ENCODE measurements at places on chromosomes 11 and 22.

- no peak for DNase-seq
These were observed 5.8 kb upstream of the SLC3A2 start for GRCh38 chr11:62874851-62875250.

GRCh38 chr11:24181395-24182047 is 315.3 kb upstream of the LUZP2 start:
- no peak for DNase-seq

DNA sequence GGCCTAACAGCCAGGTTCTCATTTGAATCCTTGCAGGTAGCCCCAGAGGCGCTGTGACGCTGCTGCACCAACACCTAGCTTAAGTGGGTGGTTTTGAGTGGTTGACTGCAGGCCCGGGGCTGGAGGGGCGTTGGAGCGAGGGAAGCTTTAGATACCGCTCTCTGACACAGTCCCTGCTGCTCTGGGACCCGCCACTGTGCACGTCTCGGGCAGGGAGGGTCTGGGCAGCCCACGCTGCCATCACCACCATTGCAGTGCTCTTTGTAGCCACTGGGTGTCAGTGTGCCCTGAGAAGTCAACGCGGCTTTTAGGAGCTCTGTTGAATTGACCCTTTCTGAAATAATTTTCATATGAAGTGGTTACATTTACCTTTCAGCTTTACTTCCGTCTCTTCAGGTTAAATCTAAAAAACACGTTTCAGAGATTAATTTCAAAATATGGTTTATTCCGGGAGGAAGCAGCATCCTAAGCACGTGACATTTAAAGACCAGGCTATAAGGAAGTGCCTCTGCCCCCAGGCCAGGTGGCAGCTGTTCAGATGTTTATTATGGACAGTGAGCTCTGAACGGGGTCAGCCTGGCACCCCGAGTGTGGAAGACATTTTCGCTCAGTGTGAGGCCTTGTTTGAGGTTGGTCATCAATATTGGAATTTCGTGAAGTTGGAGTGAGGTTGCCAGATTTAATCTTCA is 30.9 kb upstream of the PARVB start:
- DNase-seq: peak; percentile 17

- no peak for DNase-seq
These were observed 20.3 kb upstream of the CFAP300 start for GRCh38 chr11:102026959-102027358.

GRCh38 chr11:117562136-117562535 is 234.5 kb downstream of the CEP164 start:
- no peak for DNase-seq

DNA sequence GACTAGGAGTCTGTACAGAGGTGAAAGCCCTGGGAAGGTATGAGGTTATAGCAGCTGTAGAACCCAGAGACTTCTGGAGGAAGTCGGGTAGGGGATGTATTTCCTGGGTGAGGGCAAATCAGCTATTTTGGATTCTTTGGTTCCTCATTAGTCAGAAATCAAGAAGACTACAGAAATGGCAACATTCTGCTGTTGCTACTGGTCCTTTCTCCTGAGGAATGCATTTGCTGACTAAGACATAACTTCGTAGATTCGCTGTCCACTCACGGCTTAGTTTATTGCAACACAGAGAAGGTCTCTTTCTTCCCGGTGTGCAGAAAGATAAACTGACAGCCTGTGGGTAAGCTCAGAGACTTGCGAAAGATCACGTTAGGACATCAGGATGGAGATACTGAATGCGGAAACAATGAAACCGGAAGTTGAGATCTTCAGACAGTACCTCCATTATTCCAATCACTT is 25.3 kb upstream of the SESN3 start:
- DNase-seq: no peak

DNA sequence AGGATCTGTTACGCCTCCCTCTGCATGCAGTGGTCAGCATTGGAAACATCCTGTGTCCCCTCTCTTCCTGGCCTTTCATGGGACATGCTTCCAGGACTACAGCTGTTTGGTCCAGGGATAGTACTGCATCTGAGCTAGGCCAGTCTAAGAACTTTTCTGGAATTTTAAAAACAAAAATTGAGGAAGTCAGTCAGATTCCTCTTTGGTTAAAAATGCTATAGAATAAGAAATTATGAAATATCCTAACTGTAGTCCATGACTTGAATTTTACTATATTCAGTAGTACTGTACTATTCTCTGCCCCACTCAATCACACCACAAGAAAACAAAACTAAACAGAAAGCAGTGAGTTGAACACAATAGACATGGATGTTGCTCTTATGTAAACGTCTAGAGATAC is 201.0 kb upstream of the CADM1 start:
- DNase-seq: no peak

Measured in activated CD4-positive, CD25-positive, alpha-beta regulatory T cell (primary cell).